ENCODE measurements at places on chromosomes 4 and X. TPM values are rescaled to one million over a fixed set of nuclear protein-coding genes. Genes with fewer than 3 reads are reported as not detected.

DNA sequence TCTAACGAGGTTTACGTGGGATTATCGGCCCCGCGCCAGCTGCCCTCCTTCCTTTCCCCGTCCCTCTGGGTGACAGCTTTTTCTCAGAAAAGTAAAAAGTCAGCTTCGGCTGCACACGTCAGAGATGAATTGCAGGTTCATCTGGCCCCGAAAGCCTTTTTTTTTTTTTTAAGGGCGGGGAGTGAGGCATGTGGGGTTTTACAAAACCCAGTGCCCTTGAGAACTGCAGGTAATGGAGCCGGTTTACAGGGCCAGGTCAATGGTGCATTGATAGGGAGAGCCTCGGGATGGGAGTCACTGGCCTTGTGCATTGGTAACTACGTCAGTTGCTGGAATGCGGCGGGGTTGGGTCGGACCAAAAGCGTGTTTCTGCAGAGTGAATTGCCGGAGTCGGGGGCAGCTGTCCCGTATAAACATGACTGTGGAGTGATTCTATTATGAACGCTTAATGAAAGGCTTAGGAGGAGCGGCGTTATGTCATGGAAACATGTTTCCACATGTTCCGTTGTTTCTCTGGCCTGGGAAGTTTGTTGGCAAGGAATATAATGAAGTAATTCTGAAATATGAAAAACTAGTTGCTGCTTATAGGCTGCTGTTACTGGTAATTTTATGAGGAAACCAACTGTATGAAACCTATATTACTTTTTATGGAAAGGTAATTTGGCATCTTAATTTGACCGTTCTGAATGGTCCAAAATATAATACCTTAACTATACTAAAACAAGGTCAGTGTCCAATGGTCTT, 1.1 kb downstream of the HSPA4L start:
- H3K36me3 ChIP-seq: no peaks in the 10 kb centered on the region
- no peaks in the 10 kb centered on the region for H3K4me1 ChIP-seq
- H3K4me3 ChIP-seq: peak overlapping the region; percentile 74
- H3K27ac ChIP-seq: no peak overlapping the region

DNA sequence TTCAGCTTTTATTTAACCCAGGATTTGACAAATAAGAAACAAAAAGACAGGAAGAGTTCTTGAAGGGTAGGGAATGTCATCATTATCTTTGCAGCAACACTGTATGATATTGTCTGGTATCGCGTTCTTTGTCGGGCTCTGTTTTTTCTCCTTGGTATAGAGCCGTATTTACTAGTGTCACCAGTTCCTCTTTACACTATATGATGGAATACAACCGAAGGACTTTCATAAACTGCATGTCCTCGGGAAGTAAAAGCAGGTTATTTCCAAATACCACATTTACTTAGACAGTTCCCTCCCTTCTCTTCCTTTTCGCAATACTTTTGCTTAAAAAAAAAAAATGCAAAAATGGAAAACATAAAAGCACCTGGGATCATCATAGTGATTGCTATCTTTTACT, 96.6 kb upstream of the IL13RA1 start:
- no peaks in the 10 kb centered on the region for H3K27me3 ChIP-seq
- no peaks in the 10 kb centered on the region for H3K4me1 ChIP-seq
- H3K27ac ChIP-seq: no peak overlapping the region
- H3K4me3 ChIP-seq: no peak overlapping the region

ANK2 gene
- 77.1 TPM for total RNA-seq

DNA sequence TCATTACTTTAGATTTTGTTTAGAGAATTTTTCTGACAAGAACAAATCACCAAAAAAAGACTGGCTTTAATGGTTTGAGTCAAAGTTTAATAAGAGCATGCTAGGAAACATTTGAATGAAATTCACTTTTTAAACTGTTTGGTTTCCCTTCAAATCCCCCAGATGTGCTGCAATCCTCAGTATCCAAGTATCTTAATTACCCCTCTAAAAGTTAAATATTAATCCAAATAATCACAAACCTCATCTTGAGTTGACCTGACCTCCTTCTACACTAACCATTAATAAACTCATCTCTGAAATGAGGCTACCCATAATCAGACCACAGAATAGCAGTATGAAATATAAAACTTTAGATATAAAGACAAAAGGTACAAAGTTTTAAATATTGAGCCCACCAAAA, 10.1 kb downstream of the DHX15 start:
- H3K4me1 ChIP-seq: no peaks in the 10 kb centered on the region
- no peak for DNase-seq
- no peak overlapping the region for H3K27ac ChIP-seq
- no peak overlapping the region for H3K4me3 ChIP-seq
- H3K36me3 ChIP-seq: peaks cover 35% of the 10 kb centered on the region

IL21 gene
- total RNA-seq: not detected

- no peak overlapping the region for H3K27ac ChIP-seq
- no peaks in the 10 kb centered on the region for H3K27me3 ChIP-seq
- H3K4me1 ChIP-seq: peaks cover 7% of the 10 kb centered on the region
- peaks cover 3% of the 10 kb centered on the region for H3K36me3 ChIP-seq
- no peak overlapping the region for H3K4me3 ChIP-seq
- DNase-seq: no peak
Observed at GRCh38 chr4:102569200-102569599, 68.0 kb downstream of the NFKB1 start.

DNA sequence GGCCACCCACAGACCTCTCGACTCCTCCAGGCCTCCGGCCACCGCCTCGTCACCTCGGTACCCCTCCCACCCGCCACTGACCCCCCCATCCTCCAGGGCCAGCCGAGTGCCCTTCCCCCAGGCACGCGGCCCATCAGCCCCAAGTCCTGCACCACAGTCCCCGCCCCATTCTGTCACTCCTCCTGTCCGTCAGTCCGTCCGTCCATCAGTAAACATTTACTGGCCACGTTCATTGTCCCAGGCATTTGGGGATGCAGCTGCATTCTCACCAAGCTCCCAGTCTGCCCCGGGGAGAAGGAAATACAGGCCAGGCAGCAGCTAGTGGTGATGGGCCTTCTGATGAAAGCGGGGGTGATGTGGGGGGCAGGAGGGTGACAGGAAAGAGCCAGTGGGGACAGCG, 35.3 kb upstream of the FGFR3 start:
- no peaks in the 10 kb centered on the region for H3K4me1 ChIP-seq
- H3K4me3 ChIP-seq: no peak overlapping the region
- H3K27ac ChIP-seq: no peak overlapping the region
- no peaks in the 10 kb centered on the region for H3K36me3 ChIP-seq
- H3K27me3 ChIP-seq: no peaks in the 10 kb centered on the region

DNA sequence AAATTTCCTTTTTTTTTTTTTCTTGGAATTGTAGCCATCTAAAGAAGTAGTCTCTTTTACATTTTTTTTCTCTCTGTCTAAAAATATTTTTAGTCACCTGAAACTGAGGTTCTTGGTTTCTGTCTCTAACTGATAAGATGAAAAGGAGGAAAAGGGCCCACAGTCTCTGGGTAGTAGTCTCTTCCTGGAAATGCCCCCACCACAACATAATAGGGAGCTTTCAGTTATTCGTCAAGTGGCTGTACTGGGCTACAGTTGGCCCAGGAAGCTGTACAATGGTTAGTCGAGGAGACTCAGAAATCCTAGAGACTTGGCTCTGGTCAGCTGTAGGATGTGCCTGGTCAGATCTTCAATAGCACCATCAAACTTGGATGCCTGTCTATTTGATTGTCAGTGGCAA, 163.4 kb downstream of the ACTRT1 start:
- no peaks in the 10 kb centered on the region for H3K36me3 ChIP-seq
- H3K4me3 ChIP-seq: no peak overlapping the region
- no peaks in the 10 kb centered on the region for H3K27me3 ChIP-seq
- DNase-seq: no peak
- no peaks in the 10 kb centered on the region for H3K4me1 ChIP-seq
- H3K27ac ChIP-seq: no peak overlapping the region

AADAT gene
- total RNA-seq: 10.3 TPM

GRCh38 chrX:12567857-12568256, 223.4 kb upstream of the PRPS2 start:
- no peak overlapping the region for H3K4me3 ChIP-seq
- no peaks in the 10 kb centered on the region for H3K36me3 ChIP-seq
- H3K4me1 ChIP-seq: no peaks in the 10 kb centered on the region
- DNase-seq: no peak

AKAP17A gene
- total RNA-seq: 15.9 TPM

UGT2B15 gene
- not detected for total RNA-seq

PABPC1L2B gene
- total RNA-seq: not detected

DNA sequence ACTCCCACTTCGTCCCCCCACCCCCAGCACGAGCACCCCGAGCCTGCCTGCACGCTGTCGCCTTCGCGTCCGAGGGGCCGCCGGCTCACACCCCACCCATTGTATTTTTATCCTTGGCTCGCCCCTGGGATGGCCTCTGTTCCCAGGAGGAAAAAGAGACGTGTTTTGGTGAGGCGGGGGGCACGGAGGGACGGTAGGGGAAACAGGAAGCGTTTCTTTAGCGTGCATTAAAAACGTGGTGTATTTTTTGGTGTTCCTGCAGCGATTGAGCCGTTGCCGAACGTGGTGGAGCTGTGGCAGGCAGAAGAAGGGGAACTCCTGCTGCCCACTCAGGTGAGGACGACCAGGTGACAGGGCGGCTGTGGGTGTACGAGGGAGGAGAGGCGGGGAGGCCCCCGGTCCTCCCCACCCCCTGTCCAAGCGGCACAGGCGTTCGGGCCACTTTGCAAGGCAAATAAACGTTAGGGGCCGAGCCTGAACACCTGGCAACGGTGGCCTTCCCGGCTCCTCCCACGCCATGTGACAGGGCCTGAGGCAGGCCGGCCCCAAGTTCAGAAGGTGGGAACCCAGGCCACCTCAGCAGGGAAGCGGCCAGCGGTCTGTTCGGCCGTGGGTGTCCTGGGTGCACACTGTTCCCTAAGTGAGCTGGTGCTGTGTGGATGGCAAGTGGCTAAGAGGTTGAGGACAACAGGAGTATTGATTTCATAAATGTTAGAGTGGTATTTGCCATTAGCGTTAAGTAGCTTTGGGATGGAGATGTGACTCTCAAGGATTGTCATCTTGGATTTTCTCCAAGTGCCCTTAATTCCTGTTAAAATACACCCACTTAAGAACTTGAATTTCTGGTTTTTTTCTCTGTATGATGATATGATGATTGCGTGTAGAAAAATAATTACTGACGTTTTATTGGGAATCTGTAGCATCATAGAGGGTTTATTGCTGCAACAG, 1.1 kb downstream of the TMEM131L start:
- no peaks in the 10 kb centered on the region for H3K27me3 ChIP-seq
- H3K4me3 ChIP-seq: peak overlapping the region; percentile 77
- peak overlapping the region; percentile 40 for H3K27ac ChIP-seq
